NCI-H1105 (cell line): ENCODE measurements at places on chromosomes 13 and 19.

DNA sequence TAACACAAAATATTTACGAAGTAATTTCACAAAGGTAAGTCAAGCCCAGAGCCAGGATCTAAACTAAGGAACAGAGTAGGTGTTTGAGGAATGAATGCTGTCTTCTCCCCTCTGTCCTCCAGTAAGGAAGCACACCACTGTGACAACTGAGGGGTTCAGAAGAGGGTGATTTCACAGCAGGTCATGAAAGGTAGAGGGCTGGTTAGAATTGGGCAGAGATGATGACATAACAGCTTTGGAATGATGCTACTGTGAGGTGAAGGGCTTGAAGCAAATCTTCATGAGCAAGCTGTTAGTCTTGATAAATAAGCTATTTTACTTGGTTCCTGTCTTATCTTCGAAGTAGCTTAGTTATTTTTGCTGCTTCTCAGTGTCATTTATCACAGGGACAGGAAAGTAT lies 498.6 kb downstream of the FGF9 start:
- DNase-seq = no peak

DNA sequence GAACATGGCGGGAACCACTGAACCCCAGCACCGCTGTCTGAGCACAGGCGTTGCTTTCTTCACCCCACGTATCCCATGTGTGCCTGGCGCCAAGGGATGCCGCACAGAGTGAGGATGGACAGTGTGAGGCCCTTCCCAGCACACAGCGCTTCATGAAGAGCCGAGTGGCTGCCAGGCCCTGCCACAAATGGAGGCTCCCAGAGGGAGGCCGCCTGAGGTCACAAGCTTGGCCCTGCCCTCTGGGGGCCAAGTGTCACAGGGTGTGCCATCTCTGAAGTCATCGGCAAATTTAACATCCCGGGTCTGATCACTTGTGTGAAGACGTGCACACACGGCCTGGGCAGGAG lies 24.4 kb downstream of the MPND start:
- DNase-seq = no peak

GRCh38 chr19:1017115-1017905 lies 3.6 kb downstream of the TMEM259 start:
- DNase-seq = no peak

DNA sequence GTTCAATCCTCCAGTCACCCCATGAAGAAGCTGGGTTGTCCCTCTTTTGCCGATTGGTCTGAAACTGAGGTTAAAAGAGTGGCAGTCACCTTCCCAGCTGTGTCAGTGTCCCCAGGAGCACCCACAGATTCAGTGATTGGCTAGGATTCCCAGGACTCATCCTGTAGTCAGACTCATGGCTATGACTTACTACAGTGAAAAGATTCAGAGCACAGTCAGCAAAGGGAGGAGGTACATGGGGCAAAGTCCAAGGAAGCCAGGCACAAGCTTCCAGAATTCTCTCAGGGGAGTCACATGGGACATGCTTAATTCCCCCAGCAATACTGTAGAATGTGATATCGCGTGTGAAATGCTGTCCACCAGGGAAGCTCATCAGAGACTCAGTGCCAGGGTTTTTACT lies 14.2 kb downstream of the ZNF473 start:
- no peak for DNase-seq

- no peak for DNase-seq
Measured at GRCh38 chr19:35470128-35470527, 20.1 kb downstream of the KRTDAP start.

GRCh38 chr19:48668332-48668731 lies 4.5 kb downstream of the NTN5 start:
- DNase-seq = no peak

GRCh38 chr19:49790866-49791265 lies 22.2 kb downstream of the FUZ start:
- no peak for DNase-seq

DNA sequence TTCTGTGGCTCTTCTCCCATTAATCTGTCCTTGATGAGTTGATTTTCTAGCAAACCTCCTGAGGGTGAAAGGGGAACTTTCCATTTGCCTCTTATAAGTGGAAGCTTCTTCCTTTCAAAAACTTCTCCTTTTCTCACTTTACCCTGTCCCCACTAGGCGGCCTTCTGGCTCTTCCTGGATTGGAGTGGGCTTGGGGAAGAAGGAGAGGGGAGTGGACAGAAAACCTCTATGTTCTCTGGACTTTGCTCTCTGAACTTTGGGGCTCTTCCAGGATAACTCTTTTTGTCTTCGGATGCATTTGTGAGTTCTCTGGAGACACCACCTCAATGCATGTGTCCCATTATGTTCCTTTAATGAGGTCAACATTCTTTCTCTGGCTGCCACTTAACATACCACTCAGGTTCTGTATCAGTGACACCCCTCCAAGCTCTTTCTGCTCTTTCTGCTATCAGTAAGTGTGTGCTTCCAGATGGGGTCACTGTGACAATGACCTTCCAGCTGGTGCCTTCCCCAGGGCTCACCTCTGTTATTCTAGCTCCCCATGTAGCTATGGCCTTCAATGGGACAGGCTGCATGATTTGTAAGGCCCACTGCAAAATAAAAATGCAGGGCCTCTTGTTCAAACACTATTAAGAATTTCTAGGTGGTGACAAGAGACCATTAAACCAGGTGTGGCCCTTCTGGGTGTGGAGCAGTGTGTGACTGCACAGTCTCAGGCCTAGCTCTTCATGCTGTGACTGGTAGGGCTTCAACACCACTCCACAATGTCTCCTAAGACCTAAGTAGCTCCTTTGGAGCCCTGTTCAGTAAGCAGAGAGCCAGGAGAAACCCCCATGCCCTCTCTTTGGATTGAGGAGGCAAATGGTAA lies 389.2 kb downstream of the EFNB2 start:
- no peak for DNase-seq

DNA sequence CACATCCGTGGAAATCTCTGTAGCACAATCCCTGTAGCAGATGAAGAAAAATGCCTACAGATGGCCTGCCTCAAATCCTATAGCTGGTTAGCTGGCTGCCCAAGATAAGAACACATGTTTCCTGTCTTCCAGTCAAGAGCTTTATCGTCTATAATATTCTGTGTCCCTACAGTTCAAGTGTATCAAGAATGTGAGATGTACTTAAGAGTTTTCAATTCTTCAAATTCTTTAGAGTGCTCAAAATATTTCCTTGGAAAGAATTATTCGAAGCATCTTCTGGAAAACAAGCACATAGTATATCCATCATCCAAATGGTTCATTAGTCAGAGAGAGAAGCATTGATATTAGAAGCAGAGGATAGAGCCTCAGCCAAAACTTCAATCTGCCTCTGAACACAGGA lies 239.8 kb downstream of the COG6 start:
- DNase-seq = no peak

DNA sequence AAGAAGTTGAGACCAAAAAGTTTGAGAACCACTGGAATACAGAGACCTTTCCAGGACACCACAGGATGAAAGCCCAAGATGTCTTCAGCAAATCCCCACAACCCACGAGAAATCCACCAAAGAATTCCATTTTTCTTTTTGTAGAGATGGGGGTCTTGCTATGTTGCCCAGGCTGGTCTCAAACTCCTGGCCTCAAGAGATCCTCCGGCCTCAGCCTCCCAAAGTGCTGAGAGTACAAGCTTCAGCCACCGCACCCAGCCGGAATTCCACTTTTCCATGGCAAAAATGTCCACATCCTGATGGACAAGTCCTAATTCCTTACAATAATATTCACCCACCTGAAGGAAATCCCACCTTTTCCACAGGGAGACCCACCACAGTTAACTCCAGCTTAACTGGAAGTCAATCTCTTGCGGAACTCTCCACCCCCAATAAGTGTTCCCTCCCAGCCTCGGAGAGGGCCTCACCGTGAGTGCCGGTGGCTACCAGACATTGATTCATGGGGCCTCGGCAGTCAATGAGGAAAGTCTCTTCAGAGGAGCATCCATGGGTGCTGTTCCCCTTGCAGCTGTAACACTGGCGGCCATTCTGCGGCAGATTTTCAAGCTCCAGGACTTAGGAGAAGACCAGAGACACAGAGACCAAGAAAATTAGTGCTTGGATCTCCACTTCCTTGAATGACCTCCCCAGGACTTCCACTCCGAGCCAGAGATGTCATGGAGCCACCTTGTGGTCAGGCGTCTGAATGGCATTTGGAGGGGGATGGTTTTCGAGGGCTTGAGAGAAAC lies 12.3 kb upstream of the CADM4 start:
- DNase-seq = peak; percentile 12

DNA sequence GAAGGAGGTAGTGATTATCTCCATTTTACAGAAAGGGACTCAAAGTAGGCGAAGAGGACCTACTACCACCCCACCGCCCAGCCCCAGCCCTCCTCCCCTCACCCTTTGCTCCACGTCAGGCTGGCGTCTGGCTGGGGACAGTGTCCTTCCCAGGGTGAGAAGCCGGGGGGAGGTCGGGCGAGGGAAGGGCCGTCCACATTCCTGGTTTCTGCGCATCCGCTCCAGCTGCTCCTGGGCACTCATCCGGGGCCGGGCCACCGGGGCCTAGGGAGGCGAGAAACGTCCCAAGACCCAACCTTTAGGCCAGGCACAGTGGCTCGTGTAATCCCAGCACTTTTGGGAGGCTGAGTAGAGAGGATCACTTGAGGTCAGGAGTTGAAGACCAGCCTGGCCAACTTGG lies 4.8 kb upstream of the HSD17B14 start:
- DNase-seq = no peak

- DNase-seq = no peak
Measured at GRCh38 chr13:53217194-53217593, 188.6 kb downstream of the OLFM4 start.

DNA sequence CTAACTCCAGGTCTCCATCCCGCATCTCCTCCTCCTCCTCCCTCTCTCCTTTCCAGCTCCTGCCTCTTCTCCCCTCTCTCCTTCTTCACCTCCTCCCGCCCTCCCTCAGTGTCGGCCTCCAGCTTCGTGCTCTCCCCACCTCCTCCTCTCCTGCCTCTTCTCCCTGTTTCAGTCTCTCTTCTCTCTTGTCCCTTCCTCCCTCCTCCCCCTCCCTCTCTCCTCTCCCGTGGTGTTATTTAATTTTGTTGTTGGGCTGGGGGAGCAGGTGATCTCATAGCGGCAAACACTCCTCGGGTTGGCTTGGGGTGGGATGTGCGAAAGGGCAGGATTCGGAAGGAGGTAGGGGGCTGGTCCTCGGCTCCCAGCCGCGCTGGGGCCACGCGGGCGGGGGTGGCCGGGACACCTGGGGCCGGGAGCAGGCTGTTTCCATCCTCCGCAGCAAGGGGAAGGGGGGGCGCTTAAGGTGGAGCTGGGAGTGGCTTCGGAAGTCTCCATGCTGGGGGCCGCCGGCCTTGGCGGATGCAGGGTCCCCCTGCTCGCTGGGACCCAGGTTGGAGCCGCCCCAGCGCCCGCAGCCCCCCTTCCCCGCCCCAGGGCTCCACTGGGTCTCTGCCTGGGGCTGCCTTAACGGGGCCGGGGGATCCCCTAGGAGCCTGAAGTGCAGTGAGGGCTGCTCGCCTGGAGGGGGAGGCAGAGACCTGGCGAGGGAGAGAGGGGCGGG lies at the start of gene CA11:
CA11 (minus strand) TSS at position 187 of the 721 bp plus-strand sequence. CDS start 555 bp downstream, outside the sequence.
- DNase-seq = peak; percentile 93

DNA sequence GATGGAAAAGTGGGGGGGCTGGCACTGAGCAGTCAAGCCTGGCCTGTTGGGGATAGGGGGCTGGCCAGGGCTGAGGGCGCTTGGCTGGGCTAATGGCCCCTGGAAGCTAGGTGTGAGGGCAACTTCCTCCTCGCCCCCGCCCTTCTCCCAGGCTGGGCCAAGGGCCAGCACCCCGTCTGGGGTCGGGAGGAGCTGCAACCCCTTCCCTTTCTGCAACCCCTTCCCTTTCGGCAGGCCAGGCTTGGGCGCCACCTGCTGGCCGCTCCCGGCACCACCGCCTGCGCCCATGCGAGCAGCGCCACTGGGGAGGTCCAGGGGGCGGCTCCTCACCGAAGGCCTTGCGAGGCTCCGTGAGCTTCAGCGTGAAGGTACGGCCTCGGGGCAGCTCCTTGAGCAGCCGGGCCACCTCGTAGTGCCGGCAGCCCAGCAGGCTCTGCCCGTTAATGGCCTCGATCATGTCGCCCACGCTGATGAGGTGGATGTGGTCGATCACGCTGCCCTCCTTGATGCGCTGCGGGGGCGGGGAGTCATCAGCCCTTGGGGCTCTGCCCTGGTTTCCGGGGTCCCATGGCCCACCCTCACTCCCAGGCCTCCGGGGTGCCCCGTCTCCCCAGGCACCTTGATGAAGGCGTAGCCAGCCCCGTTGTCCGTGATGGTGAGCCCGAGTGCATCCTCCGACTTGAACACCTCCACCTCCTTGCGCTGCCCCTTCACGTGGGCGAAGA lies 5.0 kb upstream of the PTGER1 start:
- no peak for DNase-seq
